ENCODE measurements at places on chromosomes 11 and 22. TPM values are rescaled to one million over a fixed set of nuclear protein-coding genes. Genes with fewer than 3 reads are reported as not detected.

Gene TST
- total RNA-seq = 53.4 TPM

Gene SMTNL1
- total RNA-seq = not detected

Gene TCN2
- total RNA-seq = 24.2 TPM

Gene MS4A8
- total RNA-seq = not detected

All from ureter (tissue), 1 donor.